ENCODE measurements at places on chromosomes 12 and 14.

DNA sequence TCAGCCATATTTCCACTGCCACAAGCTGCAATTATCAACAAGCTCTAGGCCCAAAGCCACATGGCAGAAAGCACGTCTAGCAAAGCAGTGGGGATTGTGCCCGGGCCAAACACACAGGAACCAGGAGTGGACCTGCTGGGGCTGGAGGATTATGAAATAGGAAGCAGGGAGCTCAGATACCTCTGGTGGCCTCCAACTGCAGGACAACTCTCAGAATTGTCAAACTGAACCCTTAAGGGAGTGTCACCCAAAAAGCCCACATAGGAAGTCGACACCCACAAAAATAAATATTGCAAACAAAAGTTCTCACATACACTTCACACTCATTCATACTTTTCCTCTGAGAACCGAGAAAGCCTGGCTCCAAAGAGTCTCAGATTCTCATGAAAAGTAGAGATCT, 26.1 kb downstream of the KCTD10 start:
- no peak for DNase-seq

DNA sequence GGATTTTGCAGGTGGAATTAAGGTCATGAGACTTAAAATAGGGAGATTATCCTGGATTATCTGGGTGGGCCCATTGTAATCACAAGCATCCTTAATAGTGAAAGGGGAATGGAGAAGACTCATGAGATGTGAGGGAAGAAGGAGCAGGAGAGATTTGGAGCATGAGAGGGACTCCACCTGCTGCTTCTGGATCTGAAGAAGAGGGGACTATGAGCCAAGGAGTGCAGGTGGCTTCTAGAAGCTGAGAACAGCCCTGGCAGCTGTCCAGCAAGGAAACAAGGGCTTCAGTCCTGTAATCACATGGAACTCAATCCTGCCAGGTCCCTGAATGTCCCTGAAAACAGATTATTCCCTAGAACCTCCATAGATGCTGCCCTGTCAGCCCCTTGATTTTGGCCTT, 67.8 kb downstream of the PELI2 start:
- no peak for DNase-seq

GRCh38 chr12:52073531-52074381, 4.0 kb downstream of the ATG101 start:
- DNase-seq: no peak

- no peak for DNase-seq
Observed at GRCh38 chr12:124545508-124546418, 21.6 kb downstream of the NCOR2 start.

- no peak for DNase-seq
Observed at GRCh38 chr12:18551106-18551505, 186.7 kb downstream of the PLCZ1 start.

DNA sequence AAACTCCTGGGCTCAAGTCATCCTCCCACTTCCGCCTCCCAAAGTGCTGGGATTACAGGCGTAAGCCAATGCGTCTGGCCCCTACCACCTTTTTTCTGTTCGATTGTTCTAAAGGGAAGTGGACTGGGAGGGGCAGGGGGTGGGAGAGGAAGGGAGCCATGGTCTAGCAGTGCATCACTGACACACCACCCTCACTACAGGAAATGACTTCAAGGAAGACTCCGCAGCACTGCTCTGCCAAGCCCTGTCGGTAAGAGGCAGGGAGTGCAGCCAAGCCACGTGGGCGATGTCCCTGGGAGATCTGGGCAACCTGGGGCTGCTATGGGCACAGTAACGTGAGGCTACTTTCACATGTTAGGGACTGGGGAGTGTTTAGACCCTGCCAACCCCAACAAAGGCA, 18.0 kb downstream of the LRRC74A start:
- no peak for DNase-seq

DNA sequence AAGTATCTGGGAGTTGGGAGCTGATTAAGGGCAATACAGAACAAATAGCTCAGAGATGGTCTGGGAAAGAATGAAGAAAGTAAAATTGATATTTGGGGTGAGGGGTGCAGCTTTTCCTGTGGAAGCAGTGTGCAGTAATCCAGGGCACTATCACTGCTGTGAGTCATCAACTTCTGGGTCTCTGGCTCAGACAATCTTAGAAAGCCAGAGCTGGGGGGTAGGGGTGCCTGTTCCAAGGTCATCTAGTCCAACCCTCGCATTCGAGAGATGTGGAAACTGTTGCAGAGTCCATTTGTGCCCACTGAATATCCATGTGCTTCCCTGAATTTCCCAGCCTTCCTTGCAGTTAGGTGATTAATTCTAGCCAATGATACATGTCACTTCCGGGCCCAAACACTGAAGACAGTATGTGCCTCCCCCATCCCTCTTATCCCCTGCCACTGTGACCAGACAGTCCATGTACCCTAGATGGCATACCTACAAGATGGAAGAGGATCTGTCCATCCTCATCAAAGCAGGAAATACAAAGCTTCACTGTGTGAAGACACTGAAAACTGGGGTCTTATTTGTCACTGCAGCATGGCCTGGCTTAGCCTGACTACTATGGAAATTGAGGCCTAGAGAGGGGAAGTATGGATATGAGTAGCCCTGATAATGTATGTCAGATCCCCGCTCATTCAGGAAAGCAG, 51.9 kb downstream of the ZFP36L1 start:
- no peak for DNase-seq

GRCh38 chr14:100739306-100739705, 12.6 kb downstream of the DLK1 start:
- DNase-seq: no peak

GRCh38 chr14:43914041-43914693, 592.9 kb downstream of the FSCB start:
- no peak for DNase-seq

DNA sequence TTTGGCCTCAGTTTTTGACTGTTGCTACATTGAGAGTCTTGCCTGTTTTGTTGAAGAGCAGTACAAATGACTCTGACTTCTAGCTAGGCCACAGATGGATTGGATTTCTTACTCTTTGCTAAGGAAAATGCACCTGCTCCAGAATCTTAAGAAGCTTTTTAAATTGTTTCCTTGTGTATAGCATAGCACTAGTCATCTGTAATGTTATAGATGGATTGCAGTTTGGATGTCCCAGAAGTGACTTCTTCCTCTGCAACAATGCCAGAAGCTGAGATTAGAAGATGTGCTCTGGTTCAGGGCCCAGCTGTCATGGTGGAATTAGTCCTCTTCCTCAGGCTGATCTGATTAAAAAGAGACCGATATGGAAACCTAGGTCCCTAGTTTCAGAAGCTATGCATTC, 67.9 kb downstream of the DAAM1 start:
- no peak for DNase-seq

GRCh38 chr12:51971679-51972421, 20.4 kb downstream of the ACVR1B start:
- no peak for DNase-seq

DNA sequence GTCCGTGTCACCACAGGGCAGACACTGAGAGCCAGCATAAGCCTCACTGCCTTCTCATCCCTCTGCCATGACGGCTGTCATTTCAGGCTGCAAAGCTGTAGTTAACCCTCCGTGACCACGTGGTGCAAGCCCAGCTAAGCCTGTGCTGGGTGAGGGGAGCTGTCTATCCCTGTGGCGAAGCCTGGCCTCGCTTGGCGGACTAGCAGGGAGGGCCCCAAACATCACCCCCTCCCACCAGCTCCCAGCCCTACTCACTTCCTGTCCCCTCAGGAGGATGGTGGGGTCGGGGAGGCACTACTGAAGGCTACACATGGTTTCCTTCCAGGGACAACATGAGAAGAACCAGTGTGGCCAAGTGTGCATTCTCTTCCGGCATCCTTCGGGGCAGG, 88.2 kb downstream of the CHGA start:
- DNase-seq: no peak

- DNase-seq: no peak
Observed at GRCh38 chr12:26246483-26247164, 51.3 kb downstream of the SSPN start.

Measured in anterior cingulate cortex (tissue), 58 donors.